ENCODE measurements at places on chromosomes 1 and 21.
A peak's percentile ranks its signal among the peaks of the same experiment; 100 is the strongest.

GRCh38 chr1:159752135-159752580 lies 28.6 kb upstream of the DUSP23 start:
- no peak for DNase-seq

- no peak for DNase-seq
Observed at GRCh38 chr1:47643306-47644211, 205.7 kb downstream of the FOXD2 start.

DNA sequence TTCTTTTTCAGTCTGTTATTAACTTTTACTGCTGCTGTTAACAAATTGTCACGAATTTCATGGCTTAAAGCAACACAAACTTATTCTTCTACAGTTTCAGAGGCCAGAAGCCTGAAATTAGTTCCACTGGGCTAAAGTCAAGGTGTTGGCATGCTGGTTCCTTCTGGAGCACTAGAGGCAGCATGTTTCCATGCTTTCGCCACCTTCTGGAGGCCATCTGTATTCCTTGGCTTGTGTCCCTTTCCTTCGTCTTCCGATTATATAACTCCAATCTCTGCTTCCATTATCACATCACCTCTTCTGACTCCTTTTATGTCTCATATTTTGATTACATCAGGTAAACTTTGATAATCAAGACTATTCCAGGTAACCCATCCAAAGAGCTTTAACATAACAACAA lies 1742.1 kb downstream of the BRINP3 start:
- no peak for DNase-seq

GRCh38 chr21:30044447-30045064 lies 104.8 kb upstream of the GRIK1 start:
- peak; percentile 4 for DNase-seq

- DNase-seq: no peak
Observed at GRCh38 chr1:95033843-95034242, 38.9 kb downstream of the ALG14 start.

DNA sequence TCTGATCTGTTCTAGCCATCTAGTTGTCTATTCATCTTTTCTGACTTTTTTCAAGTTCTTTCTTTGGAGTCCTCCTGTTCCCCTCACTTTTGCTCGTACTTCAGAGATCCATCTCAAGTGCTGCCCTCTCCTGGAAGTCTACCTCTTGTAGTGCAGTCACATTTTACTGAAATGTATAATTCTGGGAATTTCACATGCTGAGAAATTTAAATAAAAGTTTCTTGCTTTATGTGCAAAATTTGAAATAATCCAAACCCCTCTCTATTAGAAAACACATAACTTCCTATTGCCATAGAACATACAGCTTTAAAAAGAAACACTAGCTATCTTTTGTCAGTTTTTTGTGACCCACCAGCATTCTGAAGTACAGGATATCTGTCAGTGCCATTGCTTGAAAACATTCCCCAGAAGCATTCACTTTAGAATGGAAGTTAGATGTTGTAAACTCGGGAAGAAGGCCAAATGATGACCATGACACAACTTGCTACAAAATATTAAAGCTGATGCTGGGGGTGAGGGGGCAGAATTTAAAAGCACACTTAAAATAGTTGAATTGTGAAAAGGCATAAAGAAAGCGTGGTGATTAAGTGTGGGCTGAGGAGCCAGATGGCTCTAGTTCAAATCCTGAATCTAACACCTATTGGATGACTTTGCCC lies 22.0 kb downstream of the RLF start:
- no peak for DNase-seq

DNA sequence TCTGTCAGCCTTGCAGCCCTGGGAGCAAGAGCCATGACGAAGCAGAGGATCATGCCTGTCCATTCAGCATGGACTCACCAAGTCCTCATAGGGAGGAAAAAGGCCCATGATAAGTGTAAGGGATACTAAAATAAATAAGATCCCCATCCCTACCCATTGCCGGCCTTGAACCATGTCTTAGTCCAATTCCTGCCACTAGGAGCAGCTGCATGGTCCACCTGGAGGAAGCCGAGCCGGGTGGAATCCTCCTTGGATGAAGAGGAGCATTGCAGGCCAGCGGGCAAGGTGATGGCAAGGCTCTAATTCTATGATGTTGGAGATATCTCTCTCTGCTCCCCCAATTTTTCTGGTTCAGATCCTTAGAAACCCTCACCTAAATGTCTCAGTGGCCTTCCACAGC lies 38.7 kb upstream of the SYT6 start:
- no peak for DNase-seq

DNA sequence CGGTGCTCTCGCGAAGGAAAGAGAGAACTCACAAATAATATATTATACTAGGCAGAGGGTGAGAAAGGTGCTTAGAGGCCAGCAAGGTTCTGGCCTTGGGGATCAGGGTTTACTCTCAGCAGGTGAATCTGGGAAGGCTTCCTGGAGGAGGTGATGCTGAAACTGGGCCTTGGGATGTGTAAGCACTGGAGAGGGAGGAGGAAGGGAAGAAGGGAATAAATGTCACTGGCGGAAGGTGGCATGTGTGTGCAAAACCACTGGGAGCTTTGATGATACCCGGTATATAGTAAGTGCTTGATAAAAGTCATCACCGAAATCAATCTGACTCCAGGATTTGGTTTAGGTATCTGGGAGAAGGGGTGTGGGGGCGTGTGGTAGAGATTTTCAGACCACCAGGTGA lies 24.4 kb downstream of the SPSB1 start:
- no peak for DNase-seq

DNA sequence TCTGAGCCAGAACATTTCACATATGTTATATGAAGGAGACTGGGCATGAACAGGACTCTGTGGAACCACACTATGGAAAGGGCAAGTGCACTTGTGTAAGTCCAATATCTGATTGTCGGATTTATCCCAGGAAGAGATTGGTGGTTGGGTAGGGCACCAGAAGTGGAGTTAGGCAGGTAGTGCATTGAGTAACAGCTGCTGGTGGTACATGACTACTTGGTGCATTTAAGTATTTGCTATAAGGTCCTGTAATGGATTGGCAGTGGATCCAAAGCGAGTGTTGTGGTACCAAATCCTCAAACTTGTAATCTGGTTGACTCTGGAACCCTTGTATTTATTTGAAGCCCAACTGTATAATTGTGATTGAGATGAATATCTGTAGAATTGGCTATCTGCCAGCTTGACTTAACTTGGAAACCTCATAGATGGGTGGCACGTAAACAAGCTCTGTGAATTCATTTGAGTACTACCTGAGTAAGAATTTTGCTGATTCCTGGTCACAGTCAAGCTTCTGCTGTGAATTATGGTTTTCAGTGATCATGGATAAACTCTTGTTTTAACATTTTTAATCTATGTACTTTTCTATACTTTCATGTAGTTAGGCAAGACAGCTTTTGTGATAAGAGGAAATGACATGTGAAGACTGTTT lies 21.1 kb downstream of the UBAP2L start:
- no peak for DNase-seq

GRCh38 chr1:18681423-18681835 lies 50.8 kb downstream of the PAX7 start:
- DNase-seq: peak; percentile 66

GRCh38 chr1:97158691-97159096 lies 437.1 kb downstream of the PTBP2 start:
- DNase-seq: no peak

GRCh38 chr21:38679534-38679933 lies 126.2 kb upstream of the ETS2 start:
- peak; percentile 67 for DNase-seq

- no peak for DNase-seq
Observed at GRCh38 chr1:159916242-159917051, 8.9 kb downstream of the TAGLN2 start.

DNA sequence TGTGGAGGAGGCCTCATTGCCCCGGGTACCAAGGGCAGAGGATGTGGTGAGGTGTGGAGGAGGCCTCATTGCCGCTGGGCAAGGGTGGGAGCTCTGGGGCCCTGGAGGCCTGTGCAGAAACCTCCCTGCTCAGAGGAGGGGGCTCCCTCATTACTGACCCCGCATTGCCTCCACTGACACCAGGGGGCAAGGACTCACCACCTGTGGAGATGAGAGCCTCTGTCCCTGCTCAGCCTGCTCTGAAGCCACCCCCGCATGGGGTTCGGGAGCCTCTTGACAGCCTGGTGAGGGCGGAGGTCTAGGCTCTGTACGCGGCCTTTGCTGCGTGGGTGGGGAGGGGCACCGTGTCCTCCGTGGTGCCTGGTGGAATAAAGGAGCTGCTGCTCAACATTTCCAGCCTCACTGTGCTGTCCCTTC lies 95.0 kb upstream of the COL6A1 start:
- no peak for DNase-seq

DNA sequence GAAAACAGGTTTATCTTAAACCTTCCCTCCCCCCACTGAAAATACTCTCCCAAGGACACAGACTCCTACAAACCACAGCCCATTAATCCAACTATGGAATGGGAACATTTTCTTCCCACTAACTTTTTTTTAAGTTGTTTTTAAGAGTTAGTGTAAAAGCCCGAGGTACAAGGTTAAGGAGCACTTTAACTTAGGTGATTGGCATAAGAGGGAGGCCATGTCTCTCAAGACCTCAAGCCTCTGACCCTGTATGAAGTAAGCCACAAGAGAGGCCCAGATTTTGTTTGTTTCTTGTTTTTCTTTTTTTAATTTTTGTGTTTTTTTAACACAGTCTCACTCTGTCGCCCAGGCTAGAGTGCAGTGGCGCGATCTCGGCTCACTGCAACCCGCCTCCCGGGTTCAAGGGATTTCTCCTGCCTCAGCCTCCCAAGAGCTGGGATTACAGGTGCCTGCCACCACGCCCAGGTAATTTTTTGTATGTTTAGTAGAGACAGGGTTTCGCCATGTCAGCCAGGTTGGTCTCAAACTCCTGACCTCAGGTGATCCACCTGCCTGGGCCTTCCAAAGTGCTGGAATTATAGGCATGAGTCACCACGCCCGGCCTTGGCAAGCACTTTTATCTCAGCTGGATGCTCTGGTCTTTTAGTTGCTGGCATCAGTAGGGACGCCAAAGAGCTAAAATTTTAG lies 14.4 kb downstream of the ARMH1 start:
- no peak for DNase-seq
